ENCODE measurements at places on chromosomes 11 and 22.

DNA sequence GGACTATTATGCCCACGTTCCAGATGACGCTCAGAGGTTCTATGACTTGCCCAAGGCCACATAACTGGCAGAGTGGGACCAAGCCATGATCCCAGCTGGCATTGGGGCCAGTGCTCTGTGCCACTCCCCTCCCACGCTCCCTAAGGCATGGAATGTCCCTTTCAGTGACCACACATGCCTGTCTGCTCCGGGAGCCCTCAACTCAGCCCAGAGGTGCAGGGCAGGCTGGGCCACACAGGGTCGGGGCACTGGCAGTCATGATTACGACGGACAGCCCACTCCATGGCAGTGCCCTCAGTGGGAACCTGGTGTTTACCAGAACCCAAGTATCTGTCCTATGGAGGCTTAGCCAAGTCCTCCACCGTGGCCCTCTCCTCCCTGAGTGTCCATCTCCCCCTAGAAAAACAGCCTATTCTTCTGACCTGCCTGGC lies 10.0 kb downstream of the RHBDD3 start:
- DNase-seq: no peak

DNA sequence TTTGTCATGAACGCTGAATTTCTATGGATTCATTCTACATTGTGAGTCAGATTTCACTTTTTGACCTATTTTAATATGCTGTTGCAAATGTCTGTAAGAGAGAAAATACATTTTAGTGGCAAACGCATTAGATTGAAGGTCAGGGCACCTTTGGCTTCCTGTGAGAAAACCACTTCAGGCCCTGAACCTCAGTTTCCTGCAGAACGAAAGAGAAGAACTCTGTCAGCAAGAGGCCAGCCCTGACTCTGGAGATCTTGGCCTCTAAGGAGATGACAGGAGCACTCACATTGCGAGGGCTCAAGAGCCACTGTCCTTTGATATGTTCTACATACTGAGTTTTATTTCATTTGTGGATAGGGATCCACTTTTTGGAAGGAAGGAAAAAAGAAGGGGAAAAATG lies 83.6 kb downstream of the KCNJ1 start:
- DNase-seq: no peak

GRCh38 chr11:47506795-47507562 lies 46.0 kb downstream of the CELF1 start:
- DNase-seq: no peak

DNA sequence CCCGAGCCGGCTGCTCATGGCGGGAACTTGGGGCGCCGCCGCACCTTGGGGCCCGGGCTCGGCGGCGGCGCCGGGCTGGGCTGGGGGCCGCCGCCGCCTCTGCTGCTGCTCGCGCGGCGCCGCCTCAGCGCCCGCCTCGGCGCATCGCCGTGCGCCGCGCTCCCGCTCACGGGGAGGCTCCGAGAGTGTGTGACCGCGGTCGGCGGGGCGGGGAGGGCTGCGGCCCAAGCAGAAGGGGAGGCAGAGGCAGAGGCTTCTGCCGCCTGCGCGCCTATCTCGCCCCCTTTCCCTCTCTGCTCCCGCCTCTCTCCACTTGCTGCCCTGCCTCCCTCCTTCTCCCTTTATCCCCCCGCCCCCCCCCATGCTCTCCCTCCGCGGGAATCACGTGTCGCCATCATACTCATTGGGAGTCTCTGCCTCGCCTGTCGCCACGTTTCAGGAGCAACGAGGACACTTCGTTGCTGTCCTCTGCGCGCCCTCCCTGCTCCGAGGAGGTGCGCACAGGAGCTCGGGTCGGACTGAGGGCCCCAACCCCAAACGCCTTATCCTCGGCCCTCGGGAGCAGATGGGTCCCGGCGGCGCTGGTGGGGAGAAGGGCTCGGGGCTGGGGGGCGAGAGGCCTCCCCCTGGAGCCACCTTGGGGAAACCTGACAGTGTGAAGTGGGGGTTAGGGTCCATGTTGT lies at the start of gene GUCY1A2:
Gene GUCY1A2 (minus strand): TSS at position 258 of the 683 bp plus-strand sequence. CDS start 421 bp downstream, outside the sequence.
- peak; percentile 79 for DNase-seq

- no peak for DNase-seq
Measured at GRCh38 chr11:44138980-44139379, 43.5 kb downstream of the EXT2 start.

DNA sequence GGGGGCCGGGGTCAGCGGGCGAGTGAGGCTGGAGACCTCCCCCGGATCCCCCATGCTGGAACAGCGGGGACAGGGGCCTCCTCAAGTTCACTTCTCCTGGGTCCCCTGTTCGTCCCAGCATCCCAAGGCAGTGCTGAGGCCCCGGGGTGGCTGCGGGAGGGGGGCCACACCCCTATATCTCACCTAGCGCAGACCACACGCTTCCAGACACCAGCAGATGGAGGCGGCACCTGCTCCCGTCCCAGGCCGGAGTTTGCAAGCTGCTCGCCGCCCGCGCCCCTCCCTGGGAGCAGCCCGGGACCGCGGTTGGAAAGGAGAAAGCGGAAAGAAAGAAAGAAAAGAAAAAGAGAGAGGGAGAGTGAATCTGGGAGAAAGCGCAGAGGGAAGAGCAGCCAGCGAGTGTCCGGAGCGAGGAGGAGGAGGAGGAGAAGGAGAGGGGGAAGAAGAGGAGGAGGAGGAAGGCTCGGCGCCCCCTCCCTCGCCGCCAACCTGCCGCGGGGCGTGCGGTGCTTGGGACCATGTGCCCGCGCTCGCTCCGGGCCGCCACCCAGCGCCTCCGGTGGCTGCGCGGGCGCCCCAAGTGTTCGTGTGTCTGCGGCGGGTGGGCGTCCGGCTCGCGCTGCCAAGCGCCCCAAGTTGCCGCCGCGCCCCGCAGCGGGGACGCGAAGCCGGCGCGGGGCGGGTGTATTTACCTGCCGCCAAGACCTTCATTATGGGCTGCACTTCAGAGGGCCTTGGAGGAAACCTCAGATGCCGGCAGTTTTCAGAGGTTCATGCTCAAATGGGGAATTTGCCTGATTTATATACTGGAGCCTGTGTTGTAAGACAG lies at the start of gene LIF:
Gene LIF (minus strand): TSS at position 775 of the 829 bp plus-strand sequence. CDS start 64 bp downstream, at position 711.
- DNase-seq: peak; percentile 82

GRCh38 chr11:76320929-76321328 lies 60.0 kb downstream of the THAP12 start:
- DNase-seq: no peak

DNA sequence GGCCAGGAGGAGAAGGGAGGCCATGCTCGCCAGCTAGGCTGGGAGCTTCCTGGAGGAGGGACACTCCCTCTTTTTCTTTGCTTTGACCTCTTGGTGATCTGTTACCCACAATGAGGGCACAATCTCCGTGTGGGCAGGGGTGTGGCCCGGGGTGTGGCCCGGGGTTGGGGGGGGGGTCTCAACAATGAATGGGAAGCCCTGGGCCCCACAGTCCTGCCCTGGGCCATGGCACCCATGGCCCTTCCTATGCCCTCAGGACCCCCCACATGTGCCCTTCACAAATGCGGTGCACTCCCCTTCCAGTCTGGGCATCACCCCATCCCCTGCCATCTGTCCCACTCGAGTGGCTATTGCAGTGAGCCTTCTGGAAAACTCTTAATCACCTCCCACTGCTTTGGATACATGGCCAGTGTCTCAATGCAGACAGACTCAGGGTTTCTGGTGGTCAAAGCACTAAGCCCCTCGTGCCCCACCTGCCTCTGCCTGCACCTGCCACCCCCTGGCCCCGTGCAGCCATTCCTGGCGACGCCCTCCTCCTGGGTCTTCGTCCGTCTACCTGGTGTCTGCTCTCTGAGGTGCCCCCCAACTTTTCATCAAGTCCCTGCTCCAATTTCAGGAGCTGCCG lies 611.3 kb downstream of the TBC1D22A start:
- DNase-seq: no peak

GRCh38 chr11:131671734-131672133 lies 301.3 kb downstream of the NTM start:
- DNase-seq: peak; percentile 90

- no peak for DNase-seq
Measured at GRCh38 chr11:57787006-57787604, 25.5 kb downstream of the CTNND1 start.

DNA sequence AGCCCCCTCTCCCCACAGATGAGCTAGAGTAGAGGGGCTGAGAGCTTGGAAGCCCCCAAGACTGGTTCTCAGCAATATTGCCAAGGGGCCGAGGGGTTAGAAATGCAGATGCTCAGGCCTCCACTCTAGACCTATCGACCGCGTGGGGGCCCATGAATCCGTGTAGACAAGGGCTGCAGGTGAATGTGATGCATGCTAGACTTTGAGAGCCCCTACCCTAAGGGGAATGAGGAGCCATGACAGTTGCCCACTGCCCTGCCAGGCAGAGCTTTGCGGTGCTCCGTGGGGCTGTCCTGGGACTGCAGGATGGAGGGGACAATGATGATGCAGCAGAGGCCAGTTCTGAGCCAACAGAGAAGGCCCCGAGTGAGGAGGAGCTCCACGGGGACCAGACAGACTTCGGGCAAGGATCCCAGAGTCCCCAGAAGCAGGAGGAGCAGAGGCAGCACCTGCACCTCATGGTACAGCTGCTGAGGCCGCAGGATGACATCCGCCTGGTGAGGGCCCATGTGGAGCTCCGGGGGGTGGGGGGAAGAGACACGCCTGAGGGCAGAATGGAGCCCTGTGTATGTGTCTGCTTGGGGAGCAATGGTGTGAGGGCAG lies 1.3 kb downstream of the SSH3 start:
- peak; percentile 45 for DNase-seq

DNA sequence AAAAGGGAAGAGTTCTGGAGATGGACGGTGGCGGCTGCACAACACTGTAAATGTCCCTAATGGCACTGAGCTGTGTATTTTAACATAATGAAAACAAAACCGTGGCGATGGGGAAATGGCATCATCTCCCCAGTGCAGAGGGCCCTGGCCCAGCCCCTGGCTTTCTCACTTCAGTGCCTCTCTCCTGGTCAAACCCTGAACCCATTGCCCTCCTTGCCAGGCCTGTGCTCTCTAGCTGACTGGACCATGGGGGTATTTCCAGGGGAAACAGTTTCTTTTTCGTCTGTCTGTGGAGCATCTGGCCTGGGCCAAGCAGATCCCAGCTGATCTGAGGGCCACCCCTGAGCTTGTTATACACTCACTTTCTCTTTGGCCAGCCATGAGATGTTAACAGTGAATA lies 17.4 kb upstream of the NAP1L4 start:
- no peak for DNase-seq

DNA sequence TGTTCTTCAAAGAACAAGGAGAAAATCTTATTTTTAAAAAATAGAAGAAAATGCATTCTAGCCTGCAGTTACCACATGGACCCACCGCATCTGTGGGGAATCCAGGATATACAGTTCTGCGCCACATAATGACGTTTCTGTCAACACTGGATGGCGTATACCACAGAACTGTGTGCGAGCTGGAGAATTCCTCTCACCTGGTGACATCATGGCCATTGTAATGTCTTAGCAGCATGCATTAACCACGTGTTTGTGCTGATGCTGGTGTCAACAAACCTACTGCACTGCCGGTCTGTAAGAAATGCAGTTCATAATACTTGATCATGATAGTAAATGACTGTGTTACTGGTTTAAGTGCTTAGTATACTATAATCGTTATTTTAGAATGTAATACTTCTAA lies 174.7 kb downstream of the TBC1D22A start:
- DNase-seq: no peak

DNA sequence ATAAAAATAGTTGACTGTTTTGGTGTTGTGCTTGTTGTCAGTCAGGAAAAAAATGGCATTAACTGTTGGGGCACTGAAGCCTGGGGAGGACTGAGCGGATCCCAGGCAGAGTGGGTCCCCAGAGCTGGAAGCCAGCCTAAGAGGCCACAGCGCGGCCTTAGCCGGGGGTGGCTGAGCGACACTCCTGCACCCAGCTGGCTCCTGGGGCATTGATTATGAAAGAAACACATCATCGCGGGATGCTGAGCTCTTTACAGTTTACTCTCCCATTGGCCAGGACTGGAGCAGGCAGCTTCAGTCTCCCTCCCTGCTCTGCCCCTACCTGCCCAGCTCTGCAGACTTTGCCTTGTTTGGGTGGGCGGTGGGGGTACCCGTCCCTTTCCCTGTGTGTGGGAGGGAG lies 121.5 kb downstream of the ST3GAL4 start:
- DNase-seq: no peak

GRCh38 chr22:17110791-17111550 lies 10.2 kb downstream of the TMEM121B start:
- no peak for DNase-seq

DNA sequence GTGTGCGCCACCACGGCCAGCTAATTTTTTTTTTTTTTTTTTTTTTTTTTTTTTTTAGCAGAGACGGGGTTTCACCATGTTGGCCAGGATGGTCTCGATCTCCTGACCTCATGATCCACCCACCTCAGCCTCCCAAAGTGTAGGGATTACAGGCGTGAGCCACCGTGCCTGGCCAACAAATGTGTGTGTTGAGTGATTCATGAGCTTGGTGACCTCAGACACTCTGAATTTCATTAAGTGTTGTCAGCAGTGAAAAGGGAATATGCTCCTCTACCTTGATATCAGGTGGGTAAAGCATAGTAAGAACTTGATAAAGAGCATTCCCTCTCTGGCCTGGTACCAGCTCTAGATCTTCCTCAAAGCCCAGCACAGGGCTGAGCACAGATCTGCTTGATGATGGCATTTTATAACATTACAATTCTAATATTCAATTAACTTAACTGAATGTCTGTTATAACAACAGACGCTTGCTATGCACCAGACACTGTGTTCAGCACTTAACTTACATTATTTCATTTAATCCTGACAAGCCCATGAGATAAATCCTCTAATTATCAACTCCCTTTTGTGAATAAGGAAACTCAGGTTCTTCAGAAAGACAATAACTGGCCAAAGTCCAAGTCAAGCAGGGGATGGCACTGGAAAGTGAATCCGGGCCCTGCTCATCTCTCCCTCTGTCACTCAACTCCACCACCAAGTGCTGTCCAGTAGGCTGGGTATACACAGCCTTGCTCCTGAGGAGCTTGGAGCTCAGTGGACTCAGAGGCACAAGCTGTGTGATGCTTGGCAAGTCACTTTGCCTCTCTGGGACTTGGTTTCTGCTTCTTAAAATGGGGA lies 13.0 kb downstream of the TBC1D10A start:
- DNase-seq: no peak

GRCh38 chr11:108302121-108302785 lies 79.4 kb downstream of the ATM start:
- no peak for DNase-seq

GRCh38 chr11:93532281-93532789 lies 10.9 kb downstream of the SMCO4 start:
- no peak for DNase-seq

- no peak for DNase-seq
Measured at GRCh38 chr11:64687643-64688533, 35.1 kb downstream of the NRXN2 start.

DNA sequence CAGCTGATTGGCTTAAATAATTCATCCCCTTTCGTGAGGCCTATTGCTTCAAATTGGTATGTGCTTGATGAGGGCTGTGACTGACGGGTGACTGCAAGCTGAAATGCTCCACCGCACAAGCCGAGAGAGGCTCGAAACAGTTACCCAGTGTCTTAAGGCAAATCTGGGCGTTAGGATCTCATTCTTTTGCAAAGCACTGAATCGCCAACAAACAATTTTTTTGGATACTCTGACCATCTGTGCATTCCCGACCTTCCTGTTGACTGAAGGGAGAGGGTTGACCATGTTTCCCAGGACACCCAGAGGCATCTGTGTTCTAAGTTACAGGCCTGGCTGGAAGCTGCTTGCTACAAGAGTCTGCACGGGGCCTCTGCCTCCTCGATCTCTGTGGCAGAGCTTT lies 32.1 kb downstream of the CACNG2 start:
- DNase-seq: no peak

- DNase-seq: no peak
Measured at GRCh38 chr11:122404571-122404970, 251.0 kb upstream of the UBASH3B start.

- peak; percentile 49 for DNase-seq
Measured at GRCh38 chr22:38419121-38419857, 35.7 kb downstream of the KCNJ4 start.
